H9 (cell line): ENCODE measurements at places on chromosomes 7 and 10.

- DNase-seq, result no peak
Observed at GRCh38 chr7:104903044-104903443, 111.0 kb upstream of the KMT2E start.

- no peak for DNase-seq
Observed at GRCh38 chr7:140060243-140060630, 2.5 kb downstream of the PARP12 start.

DNA sequence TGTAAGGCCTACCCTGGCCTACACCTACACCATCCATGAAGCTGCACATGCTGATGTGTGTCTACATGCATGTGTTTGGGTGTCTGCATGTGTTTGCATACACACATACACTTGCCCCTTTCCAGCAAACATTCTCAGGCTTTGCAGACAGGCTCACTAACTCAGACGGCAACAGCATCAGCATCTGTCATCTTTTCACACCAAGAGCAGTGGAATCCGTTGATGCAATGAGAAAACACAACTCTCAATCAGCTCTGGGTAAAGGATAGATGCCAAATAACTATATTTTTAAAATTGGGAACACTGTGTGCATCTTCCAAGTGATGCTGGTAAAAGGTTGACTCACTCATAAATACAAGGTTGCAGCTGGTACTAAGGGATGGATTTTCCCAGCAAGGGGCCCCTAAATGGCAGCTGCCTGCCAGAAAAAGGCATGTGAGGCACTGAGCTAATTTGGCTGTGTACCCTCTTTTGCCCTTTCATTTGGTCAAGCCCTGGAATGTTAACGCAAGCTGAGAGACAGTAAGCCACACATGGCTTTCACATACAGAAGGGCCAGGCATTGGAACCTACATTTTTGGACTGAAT lies 296.3 kb upstream of the NPSR1 start:
- no peak for DNase-seq

GRCh38 chr10:103549349-103549685 lies 55.8 kb downstream of the NEURL1 start:
- DNase-seq, result peak; percentile 3

GRCh38 chr7:77536017-77536412 lies 1.1 kb upstream of the PTPN12 start:
- DNase-seq, result no peak

- no peak for DNase-seq
Observed at GRCh38 chr10:50635286-50635685, 11.5 kb upstream of the SGMS1 start.

- DNase-seq, result no peak
Observed at GRCh38 chr7:71326595-71326994, 194.7 kb downstream of the GALNT17 start.

GRCh38 chr10:77501152-77501845 lies 136.3 kb downstream of the KCNMA1 start:
- DNase-seq, result no peak
